ENCODE measurements at places on chromosomes 5 and 9.

DNA sequence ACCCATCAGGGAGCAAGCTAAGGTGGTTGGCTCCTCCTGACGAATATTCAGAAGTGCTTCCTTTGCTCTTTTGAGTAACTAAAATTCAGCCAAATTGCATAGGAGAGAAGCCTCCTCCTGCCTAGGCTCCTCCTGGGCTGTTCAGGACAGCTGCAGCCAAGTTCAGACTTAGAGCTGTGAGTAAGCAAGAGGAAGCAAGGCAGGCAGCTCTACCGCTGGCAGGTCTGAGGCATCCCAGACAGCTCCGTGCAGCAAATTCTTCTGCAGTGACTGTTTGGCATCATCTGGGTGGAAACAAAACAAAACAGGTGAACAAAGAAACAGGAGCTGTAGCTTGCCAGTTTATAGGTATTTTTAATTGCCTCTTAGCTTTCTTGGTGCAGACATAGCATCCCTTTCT lies 421.0 kb downstream of the GADD45G start:
- DNase-seq = no peak

- DNase-seq = no peak
These were observed 113.3 kb downstream of the CRB2 start for GRCh38 chr9:123469282-123469681.

DNA sequence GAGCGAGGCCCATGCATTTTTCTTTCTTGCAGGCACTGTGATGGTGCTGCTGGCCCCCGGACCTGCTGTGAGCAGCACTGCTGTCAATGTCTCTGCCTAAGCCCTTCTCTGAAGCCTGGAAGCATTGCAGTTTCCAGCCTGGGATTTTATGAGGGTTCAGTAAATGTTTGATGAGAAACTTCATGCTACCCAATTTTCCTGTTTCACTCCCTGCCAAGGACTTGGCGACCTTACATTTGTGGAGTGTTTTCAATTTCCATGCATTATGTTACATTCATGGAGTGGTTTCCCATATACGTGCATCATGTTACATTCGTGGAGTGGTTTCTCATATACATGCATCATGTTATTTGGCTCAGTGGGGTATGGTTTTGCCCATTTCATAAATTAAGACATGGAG lies 90.7 kb upstream of the PTCH1 start:
- DNase-seq = no peak

- no peak for DNase-seq
These were observed 7.4 kb downstream of the MEF2C start for GRCh38 chr5:88875341-88876234.

GRCh38 chr9:72147676-72148075 lies 1.6 kb upstream of the GDA start:
- no peak for DNase-seq
